ENCODE measurements at places on chromosomes 1 and 21.

GRCh38 chr1:112524251-112524650 is 15.5 kb downstream of the WNT2B start:
- DNase-seq, result no peak

DNA sequence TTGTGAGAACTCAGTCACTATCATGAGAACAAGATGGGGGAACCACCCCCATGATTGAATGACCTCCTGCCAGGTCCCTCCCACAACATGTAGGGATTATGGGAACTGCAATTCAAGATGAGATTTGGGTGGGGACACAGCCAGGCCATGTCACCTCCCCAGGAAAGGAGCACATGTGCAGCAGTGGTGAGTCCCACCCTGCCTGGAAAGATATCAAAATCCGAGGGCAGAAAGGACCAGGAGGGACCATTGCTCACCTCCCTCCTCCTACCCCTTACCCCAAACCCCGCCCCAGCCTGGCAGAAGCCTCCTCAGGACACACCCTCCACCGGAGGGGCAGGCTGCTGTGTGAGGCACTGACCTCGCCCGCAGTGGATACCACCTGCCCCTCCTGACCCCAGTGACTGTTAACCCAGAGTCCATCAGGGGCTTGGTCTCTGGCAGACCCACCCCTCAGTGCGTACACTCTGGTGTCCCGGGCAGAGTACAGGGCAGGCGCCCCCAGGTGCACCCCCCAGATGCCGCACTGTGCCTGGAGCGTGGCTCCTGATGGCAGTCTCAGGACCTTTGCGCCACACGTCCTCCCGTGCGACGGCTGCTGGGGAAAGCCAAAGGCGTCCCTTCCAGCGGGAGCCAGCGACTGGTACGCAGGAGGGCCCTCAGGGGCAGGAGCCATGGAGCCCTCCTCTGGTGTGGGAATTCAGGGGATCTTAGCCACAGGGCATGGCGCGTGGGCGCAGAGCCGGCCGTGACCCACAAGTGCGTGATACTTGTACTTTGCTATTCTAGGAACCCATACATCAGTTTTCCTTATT is 20.9 kb downstream of the PDXK start:
- DNase-seq, result no peak

DNA sequence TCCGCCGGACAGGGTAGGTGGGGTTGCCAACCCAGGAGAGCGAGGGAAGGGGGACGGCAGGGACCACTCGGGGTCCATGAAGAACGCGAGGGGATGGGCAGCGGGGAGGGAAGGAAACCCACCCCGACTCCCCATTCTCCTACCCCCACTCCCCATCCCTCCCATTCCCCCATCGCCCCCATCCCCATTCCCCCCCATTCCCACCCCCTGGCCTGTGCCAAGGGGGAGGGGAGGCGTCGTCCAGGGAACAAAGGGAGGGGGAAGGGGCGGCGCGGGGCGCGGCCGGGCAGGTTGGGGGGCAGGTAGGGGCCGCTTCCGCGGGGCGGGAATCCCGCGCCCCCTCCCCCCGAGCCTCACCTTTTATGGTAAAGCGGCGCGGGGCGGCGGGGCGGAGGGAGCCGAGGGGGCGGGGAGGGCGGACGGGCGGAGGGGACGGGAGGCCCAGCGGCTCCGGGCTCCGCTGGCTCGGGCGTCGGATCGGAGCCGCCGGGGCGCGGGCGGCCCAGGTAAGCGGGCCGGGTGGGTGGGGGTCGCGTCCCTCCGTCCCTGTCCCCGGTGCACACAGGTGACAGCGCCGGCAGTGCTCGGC is at the start of gene FBLIM1:
Gene FBLIM1 (plus strand): TSS at position 453 of the 589 bp plus-strand sequence. CDS start 6,189 bp downstream, outside the sequence.
- DNase-seq, result no peak

DNA sequence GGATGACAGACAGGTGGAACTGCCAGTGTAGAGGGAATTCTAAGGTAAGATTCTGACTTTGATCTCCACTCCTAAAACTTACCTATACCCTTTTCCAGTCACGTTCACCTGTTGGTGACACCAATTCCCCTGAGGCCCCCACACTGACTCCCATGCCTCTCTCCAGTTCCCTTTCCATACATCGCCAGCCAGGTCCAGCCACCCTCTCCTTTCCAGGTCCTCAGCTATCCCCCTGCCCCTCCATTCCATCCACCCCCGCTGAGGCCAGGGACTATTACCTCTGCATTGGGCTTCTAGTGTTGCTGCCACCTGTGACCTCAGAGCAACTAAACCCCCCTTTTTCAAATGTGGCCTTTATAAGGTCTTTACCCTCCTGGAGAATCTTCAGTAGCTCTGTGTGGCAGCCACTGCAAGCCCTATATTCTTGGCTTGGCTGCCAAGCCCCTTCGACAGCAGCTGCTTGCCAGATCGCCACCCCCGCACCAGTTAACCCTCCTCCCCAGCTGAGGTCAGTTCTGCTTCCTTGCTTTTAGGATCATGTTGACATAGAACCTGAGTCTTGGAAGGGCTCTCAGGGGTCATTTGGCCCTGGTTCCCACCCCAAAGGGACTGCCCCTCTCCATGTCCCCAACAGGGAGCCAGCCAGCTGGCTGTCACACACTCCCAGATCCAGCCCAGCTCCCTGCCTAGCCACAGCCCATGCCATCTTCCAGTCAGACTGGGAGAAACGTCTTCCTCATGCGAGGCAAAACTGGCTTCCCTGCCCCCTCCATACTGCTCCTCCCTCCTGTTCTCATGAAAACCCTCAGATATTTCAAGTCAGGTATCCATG is 14.7 kb downstream of the CSF1 start:
- DNase-seq, result peak; percentile 18

- no peak for DNase-seq
Observed at GRCh38 chr21:45480701-45481500, 61.3 kb downstream of the SLC19A1 start.

Measured in activated CD4-positive, CD25-positive, alpha-beta regulatory T cell treated with anti-CD3 and anti-CD28 coated beads, Interleukin-2, amount 50 U/mL, for 72 hours (primary cell).